Activated T-helper 2 cell treated with anti-CD3 and anti-CD28 coated beads, Interferon-gamma antibody, Interleukin-2, Interleukin-4, amounts not matched to agents 10 μg/mL and 5 μg/mL and 100 μg/mL, durations not matched to agents 14 hours and 24 hours and 36 hours (primary cell): ENCODE measurements at places on chromosomes 4 and X.

DNA sequence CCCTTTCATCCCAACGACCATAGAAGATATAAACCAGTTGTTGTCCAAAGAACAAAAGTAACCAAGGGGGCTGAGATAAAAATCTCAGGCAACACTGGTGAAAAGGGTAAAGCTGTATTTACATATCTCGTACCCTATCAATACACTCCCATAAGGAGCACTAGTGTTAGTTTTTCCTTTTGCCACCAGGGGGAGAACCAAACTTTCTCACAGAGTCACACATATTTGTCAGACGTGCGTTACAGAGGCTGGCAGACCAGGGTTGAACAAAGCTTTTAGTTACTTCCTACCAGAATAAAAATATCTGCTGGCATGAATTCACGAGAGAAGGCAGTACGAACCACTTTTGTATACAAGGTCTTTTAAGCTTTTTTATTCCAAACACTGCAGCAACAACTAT is 88.3 kb downstream of the AMELX start:
- H3K27me3 ChIP-seq: no peaks in the 10 kb centered on the region
- no peaks in the 10 kb centered on the region for H3K4me1 ChIP-seq
- H3K4me3 ChIP-seq: no peak overlapping the region
- no peak overlapping the region for H3K27ac ChIP-seq

DNA sequence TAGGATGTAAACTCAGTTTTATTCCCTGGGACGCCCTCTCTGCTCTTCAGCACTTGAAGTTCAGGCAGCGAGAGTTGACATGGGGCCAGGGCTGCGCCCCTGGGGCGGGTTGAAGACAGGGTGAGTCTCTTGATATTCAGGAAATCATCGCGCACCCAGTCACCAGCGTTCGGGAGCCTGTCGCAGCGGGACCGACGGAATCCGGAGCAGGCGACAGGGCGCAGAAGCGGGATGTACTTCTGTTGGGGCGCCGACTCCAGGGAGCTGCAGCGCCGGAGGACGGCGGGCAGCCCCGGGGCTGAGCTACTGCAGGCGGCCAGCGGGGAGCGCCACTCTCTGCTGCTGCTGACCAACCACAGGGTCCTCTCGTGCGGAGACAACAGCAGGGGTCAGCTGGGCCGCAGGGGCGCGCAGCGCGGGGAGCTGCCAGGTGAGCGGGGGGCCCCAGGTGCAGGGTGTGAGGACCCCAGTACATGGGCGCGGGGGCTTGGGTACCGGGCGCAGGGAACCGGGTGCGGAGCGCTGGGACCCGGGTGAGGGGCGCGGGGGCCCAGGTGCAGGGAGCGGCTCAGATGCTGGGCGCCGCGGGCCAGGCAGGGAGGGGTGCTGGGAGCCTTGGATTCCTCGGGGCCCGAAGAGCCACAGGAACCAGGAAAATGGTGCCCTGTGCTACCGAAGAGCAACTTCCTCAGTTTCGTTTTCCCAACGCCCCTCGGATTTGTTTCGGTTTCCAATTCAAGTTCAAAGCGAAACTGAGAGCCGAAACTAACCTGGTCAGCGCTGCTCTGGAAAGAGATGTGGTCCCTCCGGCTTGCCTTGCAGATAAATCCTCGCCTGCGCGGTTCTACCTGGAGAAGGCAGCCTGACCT is at the start of gene HERC6:
Gene HERC6 (plus strand): TSS at position 162 of the 869 bp plus-strand sequence. CDS start 70 bp downstream, at position 232.
- peak within 1 kb of the TSS; percentile 71 for H3K27ac ChIP-seq
- H3K27me3 ChIP-seq: no peaks in the 10 kb centered on the region
- peaks cover 32% of the 10 kb centered on the region for H3K4me1 ChIP-seq
- H3K36me3 ChIP-seq: peaks cover 17% of the 10 kb centered on the region

- no peaks in the 10 kb centered on the region for H3K27me3 ChIP-seq
- H3K4me1 ChIP-seq: no peaks in the 10 kb centered on the region
- H3K27ac ChIP-seq: no peak overlapping the region
- DNase-seq: no peak
- H3K4me3 ChIP-seq: no peak overlapping the region
- no peaks in the 10 kb centered on the region for H3K36me3 ChIP-seq
Measured at GRCh38 chrX:123818243-123818642, 41.6 kb upstream of the XIAP start.

DNA sequence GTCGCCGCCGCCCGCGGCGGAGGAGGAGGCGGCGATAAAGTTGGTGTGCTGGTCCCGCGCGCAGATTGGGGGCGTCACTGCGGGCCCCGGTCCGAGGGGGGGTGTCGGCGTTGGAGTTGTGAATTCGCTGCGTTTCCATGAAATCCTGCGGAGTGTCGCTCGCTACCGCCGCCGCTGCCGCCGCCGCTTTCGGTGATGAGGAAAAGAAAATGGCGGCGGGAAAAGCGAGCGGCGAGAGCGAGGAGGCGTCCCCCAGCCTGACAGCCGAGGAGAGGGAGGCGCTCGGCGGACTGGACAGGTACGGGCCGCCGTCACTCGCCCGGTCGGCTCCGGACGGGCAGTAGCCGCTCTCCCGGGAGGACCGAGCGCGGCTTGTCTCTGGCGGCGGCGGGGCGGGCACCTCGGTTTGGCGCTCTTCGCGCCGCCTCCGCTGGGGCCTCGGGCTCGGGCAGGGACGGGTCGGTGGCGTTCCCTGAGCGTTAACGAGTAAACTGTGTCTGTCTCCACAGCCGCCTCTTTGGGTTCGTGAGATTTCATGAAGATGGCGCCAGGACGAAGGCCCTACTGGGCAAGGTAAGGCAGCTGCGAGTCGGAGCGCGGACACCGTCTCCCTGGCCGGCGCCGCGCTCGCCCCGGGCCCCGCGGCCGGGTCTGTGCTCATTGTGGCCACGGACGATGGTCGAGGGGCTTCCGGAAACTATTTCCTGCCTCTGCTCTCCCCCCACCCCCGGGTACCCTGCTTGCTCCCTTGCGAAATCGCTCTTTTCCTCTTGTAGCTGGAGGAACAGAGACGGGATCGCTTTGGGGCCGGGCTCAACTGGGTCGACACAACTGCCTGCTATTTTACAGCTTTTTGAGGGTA is 658 bp downstream of the KDM6A start:
- no peaks in the 10 kb centered on the region for H3K27me3 ChIP-seq
- peak; percentile 24 for DNase-seq
- peak overlapping the region; percentile 95 for H3K4me3 ChIP-seq
- peaks cover 6% of the 10 kb centered on the region for H3K36me3 ChIP-seq
- H3K4me1 ChIP-seq: peaks cover 8% of the 10 kb centered on the region
- peak overlapping the region; percentile 98 for H3K27ac ChIP-seq

DNA sequence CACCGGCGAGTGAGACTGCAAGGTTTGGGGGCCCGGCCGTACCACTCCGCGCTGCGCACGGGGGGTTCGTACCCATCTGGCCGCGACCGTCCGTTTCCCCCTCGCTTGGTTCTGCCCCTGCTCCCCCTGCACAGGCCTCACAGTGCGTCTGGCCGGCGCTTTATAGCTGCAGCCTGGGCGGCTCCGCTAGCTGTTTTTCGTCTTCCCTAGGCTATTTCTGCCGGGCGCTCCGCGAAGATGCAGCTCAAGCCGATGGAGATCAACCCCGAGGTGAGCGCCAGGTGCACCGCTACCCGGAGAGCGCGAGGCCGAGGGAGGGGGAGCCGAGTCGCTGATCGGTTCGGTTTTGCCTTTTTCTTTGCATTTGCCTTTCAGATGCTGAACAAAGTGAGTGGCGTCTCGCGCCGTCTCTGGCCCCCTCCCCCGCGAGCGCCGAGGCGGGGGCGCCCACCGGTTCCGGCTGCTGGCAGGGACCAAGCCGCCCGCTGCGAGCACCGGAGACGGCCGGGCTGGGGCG is at the start of gene UCHL1:
Gene UCHL1 (plus strand): TSS at position 189 of the 517 bp plus-strand sequence. CDS start 49 bp downstream, at position 238.
- no peaks in the 10 kb centered on the region for H3K36me3 ChIP-seq
- peak within 1 kb of the TSS; percentile 51 for H3K4me3 ChIP-seq
- peaks cover 6% of the 10 kb centered on the region for H3K4me1 ChIP-seq
- no peak within 1 kb of the TSS for H3K27ac ChIP-seq
- peaks cover 42% of the 10 kb centered on the region for H3K27me3 ChIP-seq
- DNase-seq: no peak

- H3K27me3 ChIP-seq: no peaks in the 10 kb centered on the region
- peak overlapping the region; percentile 87 for H3K27ac ChIP-seq
- DNase-seq: no peak
Measured at GRCh38 chrX:148282504-148282903, 217.9 kb upstream of the AFF2 start.

DNA sequence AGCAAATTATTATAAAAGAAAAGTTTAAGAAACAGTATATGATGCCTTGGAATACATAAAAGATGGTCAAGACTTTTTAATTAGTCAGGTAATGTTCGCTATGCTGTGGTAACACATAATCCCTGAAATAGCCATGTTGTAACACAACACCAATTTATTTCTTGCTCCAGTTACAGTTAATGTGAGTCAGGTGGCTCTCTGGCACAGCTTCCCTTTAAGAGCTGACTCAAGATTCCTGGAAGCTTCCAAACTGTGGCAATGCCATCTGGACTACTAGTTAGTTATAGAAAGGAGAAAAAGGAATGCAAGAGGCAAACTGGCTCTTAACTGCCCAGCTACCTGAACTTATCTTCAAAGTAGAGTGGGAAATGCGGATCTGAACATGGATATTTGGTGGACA is 210.5 kb downstream of the CHM start:
- no peak overlapping the region for H3K4me3 ChIP-seq
- H3K27ac ChIP-seq: no peak overlapping the region
- DNase-seq: no peak
- no peaks in the 10 kb centered on the region for H3K27me3 ChIP-seq
- no peaks in the 10 kb centered on the region for H3K4me1 ChIP-seq
- H3K36me3 ChIP-seq: no peaks in the 10 kb centered on the region

GRCh38 chrX:153773218-153773611 is 7.6 kb upstream of the SRPK3 start:
- no peak for DNase-seq
- no peak overlapping the region for H3K4me3 ChIP-seq
- no peaks in the 10 kb centered on the region for H3K36me3 ChIP-seq
- H3K27me3 ChIP-seq: no peaks in the 10 kb centered on the region

- H3K27ac ChIP-seq: no peak overlapping the region
- no peak for DNase-seq
- H3K4me3 ChIP-seq: no peak overlapping the region
- no peaks in the 10 kb centered on the region for H3K36me3 ChIP-seq
- no peaks in the 10 kb centered on the region for H3K4me1 ChIP-seq
Measured at GRCh38 chr4:103934178-103934789, 214.5 kb upstream of the TACR3 start.

GRCh38 chr4:107299646-107300045 is 263.5 kb upstream of the DKK2 start:
- H3K27me3 ChIP-seq: no peaks in the 10 kb centered on the region
- H3K4me1 ChIP-seq: no peaks in the 10 kb centered on the region
- DNase-seq: no peak
- no peak overlapping the region for H3K4me3 ChIP-seq
- no peaks in the 10 kb centered on the region for H3K36me3 ChIP-seq
- no peak overlapping the region for H3K27ac ChIP-seq

DNA sequence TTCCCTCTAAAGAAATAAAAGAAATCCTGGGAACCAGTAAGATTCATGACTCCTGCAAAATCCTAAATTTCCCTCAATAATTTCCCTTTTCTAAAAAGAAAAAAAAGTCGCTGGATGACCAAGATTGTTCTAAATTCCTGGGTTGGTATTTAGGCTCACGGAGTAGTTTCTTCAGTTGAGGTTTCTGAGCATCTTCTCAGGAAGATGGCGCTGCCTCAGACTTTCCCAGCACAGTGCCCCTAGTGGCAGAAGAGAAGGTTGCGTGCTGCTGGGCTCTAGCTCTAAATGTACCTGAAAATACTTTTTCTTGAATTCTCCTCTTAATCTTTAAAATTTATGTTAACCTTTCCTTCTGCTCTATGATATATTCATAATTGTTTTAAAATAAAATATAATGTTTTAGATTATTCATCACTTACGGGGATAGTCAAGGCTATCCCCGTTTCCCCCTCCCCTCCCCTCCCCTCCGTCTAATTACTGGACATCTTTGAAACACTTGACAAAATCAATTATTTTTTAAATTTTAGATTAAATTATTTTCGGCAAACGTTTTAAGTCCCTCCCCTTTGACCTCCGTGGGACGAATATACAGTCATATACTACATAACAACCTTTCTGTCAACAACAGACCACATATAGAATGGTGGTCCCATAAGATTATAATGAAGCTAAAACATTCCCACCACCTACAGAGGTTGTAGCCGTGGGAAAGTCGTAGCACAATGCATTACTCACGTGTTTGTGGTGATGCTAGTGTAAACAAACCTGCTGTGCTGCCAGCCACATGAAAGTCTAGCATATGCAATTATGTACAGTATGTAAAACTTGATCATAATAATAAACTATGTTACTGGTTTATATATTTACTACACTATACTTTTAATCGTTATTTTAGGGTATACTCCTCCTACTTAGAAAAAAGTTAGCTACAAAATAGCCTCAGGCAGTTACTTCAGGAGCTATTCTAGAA is 41.0 kb upstream of the GATB start:
- no peaks in the 10 kb centered on the region for H3K27me3 ChIP-seq
- H3K27ac ChIP-seq: no peak overlapping the region
- no peaks in the 10 kb centered on the region for H3K4me1 ChIP-seq
- no peaks in the 10 kb centered on the region for H3K36me3 ChIP-seq
- DNase-seq: peak; percentile 31

DNA sequence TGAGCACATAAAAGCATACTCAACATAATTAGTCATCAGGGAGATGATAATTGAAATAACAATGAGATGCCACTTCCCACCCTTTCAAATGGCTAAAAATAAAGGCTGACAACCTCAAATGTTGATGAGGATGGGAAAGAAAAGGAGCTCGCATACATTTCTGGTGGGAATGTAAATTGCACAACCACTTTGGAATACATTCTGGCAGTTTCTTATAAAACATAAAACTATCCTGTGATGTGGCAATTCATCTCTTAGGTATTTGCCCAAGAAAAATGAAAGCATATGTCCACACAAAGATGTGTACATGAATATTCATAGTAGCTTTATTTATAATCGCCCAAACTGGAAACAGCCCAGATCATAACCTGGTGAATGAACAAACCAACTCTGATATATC is 687 bp upstream of the ZNF275 start:
- H3K27me3 ChIP-seq: peaks cover 15% of the 10 kb centered on the region
- DNase-seq: no peak
- H3K4me3 ChIP-seq: peak overlapping the region; percentile 86
- no peak overlapping the region for H3K27ac ChIP-seq
- H3K4me1 ChIP-seq: peaks cover 29% of the 10 kb centered on the region
- peaks cover 24% of the 10 kb centered on the region for H3K36me3 ChIP-seq

DNA sequence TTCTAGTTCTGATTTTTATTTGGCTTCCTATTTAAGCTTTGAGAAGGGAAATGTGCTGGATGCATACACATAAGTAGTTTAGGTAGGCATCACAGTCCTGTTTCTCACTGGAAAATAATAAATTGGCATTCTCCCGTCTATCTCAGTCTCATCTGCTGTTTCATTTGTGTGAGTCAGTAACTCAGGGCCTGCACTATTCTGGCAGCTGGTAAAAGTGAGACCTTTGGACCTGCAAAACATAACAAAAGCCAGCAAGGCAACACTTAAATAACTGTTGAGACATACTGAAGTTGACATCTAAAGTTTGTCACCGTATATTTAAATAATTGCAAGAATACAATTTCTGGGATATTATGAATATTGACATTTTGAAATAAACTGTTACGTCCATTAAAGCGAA is 8.6 kb upstream of the UBQLN2 start:
- H3K4me1 ChIP-seq: no peaks in the 10 kb centered on the region
- no peaks in the 10 kb centered on the region for H3K36me3 ChIP-seq
- no peak for DNase-seq
- no peaks in the 10 kb centered on the region for H3K27me3 ChIP-seq
- no peak overlapping the region for H3K4me3 ChIP-seq
